ENCODE measurements at places on chromosomes 11 and 22.
A peak's percentile ranks its signal among the peaks of the same experiment; 100 is the strongest.

- no peak for DNase-seq
Measured at GRCh38 chr22:46792841-46793261, 30.4 kb downstream of the TBC1D22A start.

DNA sequence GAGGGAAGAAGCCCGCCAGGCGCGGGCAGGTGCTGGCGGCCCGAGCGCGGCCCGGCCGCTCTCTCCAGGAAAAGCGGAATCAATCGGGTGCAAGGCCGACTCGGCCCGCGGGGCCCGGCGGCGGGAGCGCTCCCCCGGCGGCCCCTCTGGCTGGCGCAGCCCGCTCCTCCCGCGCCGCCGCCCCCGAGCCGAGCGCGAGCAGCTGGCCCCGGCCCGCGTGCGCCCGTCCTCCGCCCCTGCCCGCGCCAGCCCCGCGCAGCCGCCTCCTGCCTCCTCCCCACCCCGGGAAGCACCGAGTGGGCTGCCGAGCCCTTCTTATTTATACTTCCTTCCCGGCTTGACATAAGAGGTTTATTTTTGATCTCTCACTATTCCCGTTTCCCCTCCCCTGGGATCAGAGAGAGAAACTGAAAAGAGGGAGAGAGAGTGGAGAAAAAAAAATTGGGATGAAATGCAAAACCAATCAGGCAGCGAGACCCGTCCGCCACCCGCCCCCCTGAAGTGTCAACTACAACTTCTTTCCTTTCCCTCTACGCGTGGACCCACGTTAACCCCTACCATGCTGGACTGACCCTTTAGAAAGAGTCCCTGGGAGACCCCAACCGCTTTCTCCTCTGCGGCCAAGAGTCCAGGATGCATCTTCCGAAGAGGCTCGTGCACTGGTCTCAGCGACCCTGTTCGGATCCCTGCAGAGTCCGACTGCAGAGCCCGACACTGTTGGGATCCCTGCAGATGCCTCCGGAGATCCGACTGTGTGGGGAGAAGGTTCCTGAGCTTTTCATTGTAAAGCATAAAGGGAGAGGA, at the start of gene ADAMTS8:
TSS of gene ADAMTS8 (minus strand) at position 294 of the 804 bp plus-strand sequence. CDS start 323 bp downstream, outside the sequence.
- no peak for DNase-seq

DNA sequence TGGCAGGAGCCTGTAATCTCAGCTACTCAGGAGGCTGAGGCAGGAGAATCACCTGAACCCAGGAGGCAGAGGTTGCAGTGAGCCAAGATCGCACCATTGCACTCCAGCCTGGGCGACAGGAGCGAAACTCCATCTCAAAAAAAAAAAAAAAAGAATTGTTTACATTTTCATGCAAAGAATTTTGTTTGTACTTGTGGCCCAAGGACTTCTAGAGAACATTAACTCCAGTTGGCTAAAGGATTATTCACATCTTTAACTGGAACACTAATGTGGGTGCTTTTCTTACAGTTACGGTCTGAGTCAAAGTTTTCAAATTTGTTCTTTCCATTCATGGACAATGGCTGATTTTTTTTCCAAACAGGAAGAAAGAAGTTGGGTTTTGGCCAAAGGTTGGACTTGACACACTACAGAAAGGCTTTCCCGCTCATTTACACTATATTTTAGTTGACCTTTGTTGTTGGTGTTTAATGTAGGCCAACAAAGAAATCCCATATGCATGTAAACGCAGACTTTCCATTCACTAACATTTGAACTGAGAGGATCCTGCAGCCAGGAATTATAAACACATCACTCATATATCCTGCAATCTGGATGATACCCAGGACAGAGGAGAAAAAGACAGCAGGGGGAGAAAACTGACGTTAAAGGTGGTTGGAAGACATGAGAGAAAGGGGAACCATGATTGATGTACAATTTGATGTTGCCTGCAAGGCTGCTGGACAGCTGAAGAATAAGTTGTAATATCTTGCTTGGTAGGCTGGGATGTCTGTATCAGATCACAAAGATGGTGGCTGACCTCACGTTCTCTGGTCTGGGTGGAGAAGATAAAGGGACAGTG, 13.1 kb downstream of the POU2AF1 start:
- DNase-seq, result no peak

DNA sequence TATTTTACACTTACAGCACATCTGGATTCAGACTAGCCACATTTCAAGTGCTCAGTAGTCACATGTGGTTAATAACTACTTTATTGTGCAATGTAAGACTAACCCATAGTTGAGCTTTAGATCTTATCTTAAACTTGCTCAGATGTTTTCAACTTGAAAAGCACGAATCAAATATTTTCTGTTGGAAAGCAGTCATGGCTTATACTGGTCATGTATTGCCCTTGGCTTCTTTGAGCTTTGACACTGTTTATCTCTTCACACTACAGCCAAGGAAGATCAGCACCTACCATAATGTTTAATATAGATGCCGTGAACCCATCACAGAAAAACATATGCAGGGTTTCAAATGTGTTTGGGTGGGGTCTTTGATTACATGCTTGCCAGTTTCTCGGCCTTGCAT, 4.4 kb downstream of the RBX1 start:
- DNase-seq, result no peak

- DNase-seq, result peak; percentile 91
Measured at GRCh38 chr11:63871962-63872799, 33.3 kb downstream of the MARK2 start.

DNA sequence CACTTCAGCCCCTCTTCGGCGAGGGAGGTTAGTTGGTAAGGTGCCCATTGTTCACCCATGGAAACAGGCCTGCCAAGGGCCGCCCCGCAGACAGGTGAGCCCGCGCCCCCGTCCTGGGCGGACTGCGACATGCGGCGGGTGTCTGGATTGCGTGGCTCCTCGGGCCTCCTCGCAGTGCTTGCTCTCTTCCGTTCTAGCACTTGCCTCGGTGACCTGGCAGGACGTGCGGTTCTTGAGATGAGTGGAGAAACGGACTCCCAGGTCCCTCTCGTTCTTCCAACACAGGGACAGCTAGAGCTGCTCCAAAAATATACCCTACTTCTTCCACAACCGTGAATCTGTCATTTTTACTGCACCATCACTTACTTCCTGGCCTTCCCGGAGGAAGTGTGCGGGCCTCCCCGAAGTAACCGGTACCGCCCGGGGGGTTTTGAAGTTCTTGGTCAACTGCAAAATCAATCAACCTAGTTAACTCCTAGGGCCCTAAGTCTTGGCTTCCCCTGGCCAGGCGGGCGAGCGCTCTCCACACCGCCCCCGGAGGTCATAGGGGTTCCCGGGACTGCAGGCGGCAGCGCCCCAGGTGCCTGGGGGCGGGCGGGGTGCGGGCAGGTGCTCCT, 745 bp upstream of the ZBTB44 start:
- DNase-seq, result no peak

GRCh38 chr11:86949995-86950660, 5.1 kb downstream of the FZD4 start:
- DNase-seq, result no peak

DNA sequence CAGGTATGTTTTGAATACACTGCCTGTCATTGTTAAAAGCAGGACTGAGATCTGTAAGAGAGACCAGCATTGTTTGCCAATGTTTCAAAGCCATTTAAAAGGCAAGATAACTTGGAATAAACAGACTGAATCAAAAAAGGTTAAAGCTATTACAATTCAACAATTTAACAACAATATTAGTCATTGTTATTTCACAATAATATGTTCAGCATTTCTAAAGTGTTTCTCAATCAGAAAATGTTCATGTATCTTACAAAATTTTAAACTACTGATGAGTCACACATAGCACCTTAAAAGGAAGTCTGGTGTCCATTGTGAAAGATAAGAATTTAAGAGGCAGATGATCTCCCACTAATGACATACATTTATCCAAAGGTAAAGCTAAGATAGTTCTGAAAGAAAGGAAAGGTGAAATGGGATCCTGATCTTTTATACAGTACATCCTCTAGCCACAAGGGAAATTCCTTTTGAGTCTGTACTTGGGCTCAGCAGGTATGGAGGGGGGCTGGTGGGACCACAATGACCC, 79.7 kb downstream of the MAML2 start:
- no peak for DNase-seq

DNA sequence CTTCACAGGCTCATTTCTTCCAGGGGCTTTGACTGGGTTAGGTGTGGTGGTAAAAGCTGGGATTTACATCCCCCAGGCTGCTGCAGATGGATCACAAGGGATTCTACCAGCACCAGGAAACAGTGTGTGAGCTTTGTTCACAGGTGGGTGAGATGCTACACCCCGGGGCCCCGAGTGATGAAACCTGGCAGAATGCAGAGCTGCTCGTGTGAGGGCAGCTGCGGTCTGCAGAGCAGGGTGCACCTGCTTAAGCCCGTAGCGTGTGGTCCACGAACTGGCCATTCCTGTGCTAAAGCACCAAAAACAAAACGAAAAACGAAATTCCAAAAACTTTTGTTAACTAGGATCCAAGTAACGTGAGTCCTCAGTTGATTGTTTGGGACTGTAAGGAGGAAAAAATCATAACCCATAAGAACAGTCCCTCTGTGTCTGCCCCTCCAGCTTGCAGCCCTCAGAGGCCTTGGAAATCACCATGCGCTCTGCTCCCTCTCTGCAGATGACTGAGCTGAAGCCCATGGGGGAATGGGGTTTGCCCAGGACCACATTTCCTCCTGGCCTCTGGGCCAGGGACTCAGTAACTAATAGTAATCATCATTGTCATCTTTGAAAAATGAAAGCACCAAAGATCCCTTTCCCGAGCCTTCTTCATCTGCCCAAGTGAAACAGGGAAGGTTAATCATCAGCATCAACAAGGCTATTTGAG, 24.6 kb downstream of the ELF5 start:
- DNase-seq, result no peak

GRCh38 chr11:10327254-10327653, 22.4 kb downstream of the ADM start:
- no peak for DNase-seq

- no peak for DNase-seq
Measured at GRCh38 chr22:27859336-27859735, 57.8 kb upstream of the MN1 start.

- no peak for DNase-seq
Measured at GRCh38 chr11:103202048-103202651, 92.9 kb downstream of the DYNC2H1 start.

GRCh38 chr11:22193348-22194051, 615 bp downstream of the ANO5 start:
- DNase-seq, result no peak
